Fibroblast of skin of left quadriceps (primary cell): ENCODE measurements at places on chromosomes 3 and 15.

GRCh38 chr15:67832031-67832551 lies 6.8 kb downstream of the SKOR1 start:
- DNase-seq: no peak

DNA sequence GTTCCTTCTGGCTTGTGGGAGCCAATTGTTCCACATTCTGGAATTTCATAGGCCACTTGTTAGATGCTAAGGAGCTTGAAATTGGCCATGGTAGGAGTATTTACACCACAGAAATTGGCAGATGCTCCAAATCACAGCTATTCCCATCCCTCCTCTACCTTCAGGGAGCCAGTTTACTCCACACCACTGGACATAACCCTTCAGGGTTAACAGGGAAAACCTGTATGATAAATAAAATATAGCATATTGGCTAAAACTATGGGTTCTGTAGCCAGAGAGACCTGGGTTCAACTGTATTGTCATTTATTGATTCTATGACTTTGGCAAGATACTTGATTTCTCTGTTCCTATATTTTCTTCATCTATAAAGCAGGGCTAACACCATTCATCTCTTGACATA lies 384.2 kb upstream of the PROK2 start:
- no peak for DNase-seq

GRCh38 chr3:132464066-132464465 lies 46.8 kb downstream of the DNAJC13 start:
- DNase-seq: peak; percentile 48

- DNase-seq: peak; percentile 97
These were observed 38.2 kb downstream of the MB21D2 start for GRCh38 chr3:192879346-192880031.

- DNase-seq: no peak
These were observed 372.9 kb upstream of the LMCD1 start for GRCh38 chr3:8128686-8129085.

- DNase-seq: no peak
These were observed 3.9 kb downstream of the SLC6A6 start for GRCh38 chr3:14406336-14406735.

DNA sequence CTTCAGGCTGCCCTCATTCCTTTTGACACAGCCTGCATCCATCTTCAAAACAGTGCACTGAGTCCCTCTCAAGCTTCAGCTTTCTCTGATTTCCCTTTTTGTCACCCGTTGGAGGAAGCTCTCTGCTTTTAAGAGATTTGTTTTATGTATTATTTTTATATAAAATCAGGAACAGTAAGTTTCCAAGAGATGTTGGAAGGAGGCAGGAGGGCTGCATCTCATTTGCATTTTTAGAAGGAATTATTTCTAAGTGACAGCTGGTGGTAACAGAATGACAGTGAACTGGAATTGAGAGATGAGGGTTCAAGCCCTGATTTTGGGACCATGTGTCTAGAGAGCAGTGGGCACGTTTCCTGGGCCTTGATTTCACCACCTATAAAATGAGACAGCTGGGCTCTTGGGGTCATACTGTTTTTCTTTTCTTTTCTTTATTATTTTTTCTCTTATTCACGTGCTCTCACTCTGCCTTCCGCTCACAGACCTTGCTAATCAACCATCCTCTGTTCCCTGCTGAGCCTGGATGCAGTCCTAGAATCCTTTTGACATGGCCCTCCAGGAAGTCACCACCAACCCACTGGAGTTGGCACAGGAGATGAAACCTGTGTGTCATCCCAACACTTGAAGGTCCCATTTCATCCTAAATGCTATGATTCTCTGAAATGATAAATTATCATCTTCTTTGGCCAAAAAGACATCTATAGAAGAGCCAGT lies 148.6 kb downstream of the CACNA2D3 start:
- no peak for DNase-seq

- DNase-seq: no peak
These were observed 656.3 kb upstream of the TGFBR2 start for GRCh38 chr3:29949940-29950616.

GRCh38 chr15:60324706-60325438 lies 72.9 kb downstream of the ANXA2 start:
- no peak for DNase-seq

DNA sequence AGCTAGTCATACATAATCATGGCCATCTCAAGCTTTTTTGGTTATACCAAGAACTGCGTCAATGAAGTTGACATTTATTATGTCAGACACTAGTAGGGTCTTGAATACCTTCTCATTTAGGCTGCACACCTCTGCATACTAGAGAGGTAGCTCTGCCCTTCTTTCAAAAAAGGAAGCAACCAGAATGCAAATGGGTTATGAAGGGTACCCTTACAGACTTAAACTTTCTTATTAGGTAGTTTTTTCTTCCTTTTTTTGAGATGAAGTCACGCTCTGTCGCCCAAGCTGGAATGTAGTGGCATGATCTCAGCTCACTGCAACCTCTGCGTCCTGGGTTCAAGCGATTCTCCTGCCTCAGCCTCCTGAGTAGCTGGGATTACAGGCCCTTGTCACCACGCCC lies 3.3 kb downstream of the PCNP start:
- DNase-seq: no peak

DNA sequence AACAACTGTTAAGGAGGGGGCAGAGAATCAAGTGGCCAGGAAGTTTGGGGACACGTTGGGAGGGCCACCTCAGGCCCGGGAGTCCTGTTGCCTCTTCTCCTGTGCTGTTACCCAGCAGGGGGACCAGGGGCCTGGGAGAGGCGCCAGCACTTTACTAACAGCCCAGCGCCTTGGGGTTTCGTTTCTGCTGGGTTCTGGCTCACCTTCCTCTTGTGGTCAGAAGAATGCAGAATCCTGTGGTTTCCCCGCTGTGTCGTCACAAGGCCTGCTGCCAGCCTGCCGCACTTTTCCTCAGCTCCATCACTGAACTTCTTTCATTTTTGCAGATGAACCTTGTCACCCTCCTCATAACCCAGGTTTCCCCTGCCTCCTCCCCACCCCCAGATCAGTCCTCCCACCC lies 67.7 kb downstream of the SLC30A4 start:
- peak; percentile 91 for DNase-seq
